Stimulated activated CD4-positive, alpha-beta T cell treated with anti-CD3 and anti-CD28 coated beads, TNF-alpha, amount 100 ng/mL, for 24 hours (primary cell): ENCODE measurements at places on chromosomes 7 and 10.

GRCh38 chr10:5470062-5470751 is 29.2 kb downstream of the CALML5 start:
- DNase-seq: no peak

GRCh38 chr10:106712988-106713387 is 451.5 kb downstream of the SORCS1 start:
- DNase-seq: no peak

DNA sequence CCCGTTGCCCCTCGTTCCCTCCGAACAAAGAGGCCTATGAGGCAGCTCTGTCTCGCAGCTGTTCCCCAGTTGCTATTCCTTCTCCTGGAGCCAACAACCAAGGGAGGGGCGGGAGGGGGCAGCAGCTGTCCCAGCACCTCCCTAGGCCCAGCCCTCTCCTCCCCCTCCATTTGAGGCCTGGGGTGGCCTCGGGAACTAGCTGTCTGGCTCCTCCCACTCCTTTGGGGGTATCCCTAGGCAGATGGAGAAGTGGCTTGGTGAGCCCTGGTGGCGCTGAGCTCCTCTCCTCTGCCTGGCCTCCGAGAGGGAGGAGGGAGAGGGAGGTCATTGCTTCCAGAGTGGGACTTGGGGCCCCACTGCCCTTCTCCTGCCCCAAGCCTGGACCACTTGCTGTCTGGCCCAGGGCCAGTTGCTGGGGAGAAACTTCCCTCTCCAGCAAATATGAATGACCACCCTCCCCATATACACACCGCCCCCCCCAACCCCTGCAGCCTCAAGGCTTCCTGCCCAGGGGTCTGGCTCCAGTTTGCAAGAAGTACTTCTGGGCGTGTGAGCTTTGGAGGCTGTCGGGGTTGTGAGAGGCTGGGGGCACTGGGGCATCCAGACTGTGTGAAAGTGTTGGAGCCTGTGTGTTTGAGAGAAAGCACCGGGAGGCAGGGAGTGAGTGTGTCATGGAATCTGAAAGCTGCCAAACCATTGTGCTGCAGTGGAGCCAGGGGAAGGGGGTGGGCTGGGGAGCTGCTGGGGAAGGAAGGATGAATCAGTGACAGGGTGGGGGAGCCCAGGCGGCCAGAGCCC is 3.1 kb downstream of the FLNC start:
- no peak for DNase-seq

DNA sequence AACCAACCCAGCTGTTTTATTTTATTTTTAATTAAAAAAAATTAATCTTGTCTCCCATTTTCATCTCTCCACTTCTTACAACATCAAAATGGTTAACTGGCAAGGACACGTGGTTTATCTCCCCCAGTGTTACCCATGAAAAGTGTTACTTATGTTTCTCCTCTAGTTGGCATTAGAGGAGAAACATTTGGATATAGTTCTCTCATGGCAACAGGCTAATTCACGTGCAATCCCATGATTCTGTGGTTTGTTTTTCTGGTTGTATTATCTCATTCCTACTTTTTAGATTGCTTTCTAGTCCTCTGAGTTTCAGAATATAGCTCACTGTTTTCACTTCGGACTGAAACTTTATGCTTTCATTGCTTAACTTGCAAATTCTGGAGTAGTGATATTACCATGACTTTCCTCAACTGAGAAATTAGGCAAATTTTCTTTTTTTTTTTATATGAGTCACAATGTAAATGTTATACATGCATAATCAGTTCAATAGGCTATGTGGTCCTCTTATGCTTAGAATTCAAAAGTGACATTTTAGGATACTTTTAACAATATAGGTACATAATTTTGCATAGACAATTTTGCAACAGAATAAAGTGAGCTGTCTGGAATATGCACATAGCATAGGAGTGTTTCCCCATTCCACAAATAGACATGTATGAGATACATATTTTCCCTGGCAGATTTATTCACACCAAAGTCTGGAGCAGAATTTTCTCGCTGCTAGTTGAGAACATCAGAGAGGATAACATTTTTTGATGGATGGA is 43.0 kb downstream of the LHFPL3 start:
- no peak for DNase-seq
